Ovary (tissue), 10 donors: ENCODE measurements at places on chromosomes 13 and 19. TPM values are rescaled to one million over a fixed set of nuclear protein-coding genes. Genes with fewer than 3 reads are reported as not detected.

DNA sequence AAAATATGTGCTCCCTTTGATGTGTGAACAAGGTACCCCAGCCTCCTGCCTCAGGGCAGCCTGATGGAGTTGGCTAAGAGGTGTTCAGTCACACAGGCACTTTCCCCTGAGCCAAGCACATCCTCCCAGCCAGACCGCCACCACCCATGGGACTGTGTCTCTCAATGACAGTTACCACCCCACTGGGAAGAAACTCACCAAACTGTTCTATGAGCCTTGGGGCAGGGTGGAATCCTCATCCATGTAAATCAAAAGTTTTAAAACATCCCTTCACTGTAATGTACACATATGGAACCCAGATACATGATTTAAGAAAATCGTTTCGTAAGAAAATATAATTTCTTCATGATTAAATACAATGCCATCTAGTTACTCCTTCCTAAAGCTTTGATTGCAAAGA lies 138.4 kb upstream of the LSM14A start:
- H3K4me3 ChIP-seq = no peak overlapping the region
- no peaks in the 10 kb centered on the region for H3K36me3 ChIP-seq
- H3K27me3 ChIP-seq = no peaks in the 10 kb centered on the region
- no peak overlapping the region for H3K27ac ChIP-seq

DNA sequence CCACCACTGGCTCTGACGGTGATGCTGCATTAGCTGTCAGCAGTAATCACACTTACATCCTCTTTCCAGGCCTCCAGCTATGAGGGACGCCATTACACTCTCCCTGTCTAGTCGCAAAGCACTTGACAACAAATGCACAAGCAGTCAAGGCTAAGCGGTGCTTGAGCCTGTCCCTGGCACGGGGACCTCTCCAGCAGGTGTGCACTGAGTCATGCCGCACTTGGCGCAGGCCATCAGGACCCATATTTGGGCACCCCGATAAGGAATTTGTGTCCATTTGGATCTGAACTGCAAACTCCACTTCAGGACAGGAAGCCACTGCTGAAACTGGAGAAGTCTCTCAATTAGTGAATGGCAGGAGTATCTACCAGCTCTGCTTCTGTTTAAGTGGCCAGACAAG lies 301.9 kb upstream of the OBI1 start:
- DNase-seq = no peak
- H3K27ac ChIP-seq = no peak overlapping the region
- H3K4me1 ChIP-seq = no peaks in the 10 kb centered on the region
- no peaks in the 10 kb centered on the region for H3K36me3 ChIP-seq
- H3K27me3 ChIP-seq = no peaks in the 10 kb centered on the region

DNA sequence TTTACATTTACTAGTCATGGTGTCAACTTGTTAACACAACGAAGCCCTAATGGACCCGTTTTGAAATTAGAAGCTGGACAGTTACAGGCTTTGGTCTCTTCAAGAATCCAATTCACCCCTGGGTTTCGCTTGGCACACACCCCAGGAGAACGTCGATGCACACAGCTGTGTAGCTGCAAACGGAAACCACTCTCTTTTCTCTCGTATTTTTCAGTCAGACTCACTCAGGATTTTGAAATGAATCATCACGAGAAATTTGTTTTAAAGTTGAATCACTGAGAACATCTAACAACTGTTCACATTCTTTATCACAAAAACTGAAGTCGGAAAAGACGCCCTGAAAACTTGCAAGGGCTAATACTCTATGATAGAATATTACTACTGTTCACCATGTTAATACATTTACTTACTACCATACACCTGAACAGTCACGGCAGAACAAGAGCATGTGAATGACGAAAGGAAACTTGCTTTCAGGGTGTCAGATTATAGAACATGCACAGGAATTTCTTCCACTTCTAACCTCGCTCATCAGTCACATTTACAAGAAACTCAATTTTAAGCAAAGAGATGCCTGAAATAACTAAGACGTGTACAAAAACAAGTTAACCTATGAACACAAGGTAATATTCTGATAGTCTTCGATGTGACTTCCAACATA lies 4.7 kb downstream of the PNMA8A start:
- H3K36me3 ChIP-seq = no peaks in the 10 kb centered on the region
- peaks cover 8% of the 10 kb centered on the region for H3K4me1 ChIP-seq
- peak; percentile 73 for DNase-seq
- peak overlapping the region; percentile 7 for H3K4me3 ChIP-seq

GRCh38 chr19:43936188-43936587 lies 1.1 kb upstream of the ZNF45 start:
- H3K4me3 ChIP-seq = no peak overlapping the region
- no peaks in the 10 kb centered on the region for H3K36me3 ChIP-seq
- no peak for DNase-seq
- H3K27me3 ChIP-seq = no peaks in the 10 kb centered on the region
- no peak overlapping the region for H3K27ac ChIP-seq

DNA sequence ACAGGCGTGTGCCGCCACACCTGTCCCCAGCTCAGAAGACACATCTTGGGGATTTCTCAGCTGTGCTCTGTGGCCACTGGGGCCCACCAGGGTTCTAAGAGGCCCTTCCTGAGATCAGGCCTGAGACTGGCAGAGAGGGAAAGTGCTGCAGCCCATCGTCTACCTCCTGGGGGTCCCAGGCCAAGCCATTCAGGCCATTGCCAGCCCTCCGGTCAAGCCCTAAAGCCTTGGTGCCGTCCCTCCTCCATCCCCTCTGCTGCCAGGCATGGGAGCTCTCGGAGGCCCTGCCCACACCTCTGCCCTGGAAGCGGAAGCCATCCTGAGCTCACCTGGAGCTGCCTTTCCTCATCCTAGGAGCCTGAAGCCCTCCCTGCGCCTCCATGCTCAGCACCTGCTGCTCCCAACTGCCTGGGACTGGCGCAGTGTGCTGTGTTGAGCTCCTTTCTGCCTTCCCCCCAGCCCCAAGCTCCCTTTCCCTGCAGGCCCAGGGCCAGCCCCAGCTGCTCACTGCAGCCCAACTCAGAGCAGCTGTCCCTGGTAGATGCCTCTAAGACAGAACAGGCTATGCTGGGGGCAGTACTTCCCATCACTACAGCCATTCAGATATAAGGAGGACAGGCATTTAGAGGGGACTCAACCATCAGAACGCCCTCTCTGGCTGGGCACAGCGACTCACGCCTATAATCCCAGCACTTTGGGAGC lies 2.9 kb downstream of the SLC7A9 start:
- DNase-seq = no peak
- no peaks in the 10 kb centered on the region for H3K4me1 ChIP-seq
- H3K4me3 ChIP-seq = no peak overlapping the region

- H3K27me3 ChIP-seq = no peaks in the 10 kb centered on the region
- peaks cover under 1% of the 10 kb centered on the region for H3K4me1 ChIP-seq
- no peak overlapping the region for H3K27ac ChIP-seq
- H3K4me3 ChIP-seq = no peak overlapping the region
- no peaks in the 10 kb centered on the region for H3K36me3 ChIP-seq
These were observed 3.8 kb upstream of the PRKD2 start for GRCh38 chr19:46720503-46721239.

DNA sequence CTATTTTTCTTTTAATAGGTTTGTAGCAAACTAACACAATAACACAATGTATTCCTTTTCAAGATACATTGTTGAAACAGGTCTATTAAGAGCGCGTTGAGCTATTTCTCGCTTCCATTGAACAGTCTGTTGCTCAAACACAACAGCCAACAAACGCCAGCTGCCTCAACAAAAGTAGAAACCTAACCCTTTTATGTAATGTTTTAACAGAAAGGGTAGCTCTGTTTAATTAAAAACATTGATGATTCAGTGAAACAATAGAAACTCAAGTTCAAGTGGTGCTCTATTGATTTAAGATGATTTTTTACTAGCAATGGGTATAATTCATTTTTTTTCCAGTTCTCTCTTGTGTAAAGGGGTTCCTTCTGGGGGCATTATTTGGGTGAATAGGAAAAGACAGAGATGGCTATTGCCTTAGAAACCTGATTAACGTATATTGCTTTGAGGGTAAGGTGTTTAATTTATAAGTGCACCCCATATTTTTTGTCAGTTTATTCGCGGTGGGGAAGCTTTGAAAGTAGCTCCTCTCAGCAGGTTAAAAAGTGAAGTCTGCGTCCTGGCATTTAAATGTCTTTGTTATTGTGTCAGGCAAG lies 14.9 kb downstream of the ZIC2 start:
- DNase-seq = no peak
- peaks cover 6% of the 10 kb centered on the region for H3K27me3 ChIP-seq
- H3K27ac ChIP-seq = no peak overlapping the region
- no peak overlapping the region for H3K4me3 ChIP-seq
- H3K4me1 ChIP-seq = no peaks in the 10 kb centered on the region

DNA sequence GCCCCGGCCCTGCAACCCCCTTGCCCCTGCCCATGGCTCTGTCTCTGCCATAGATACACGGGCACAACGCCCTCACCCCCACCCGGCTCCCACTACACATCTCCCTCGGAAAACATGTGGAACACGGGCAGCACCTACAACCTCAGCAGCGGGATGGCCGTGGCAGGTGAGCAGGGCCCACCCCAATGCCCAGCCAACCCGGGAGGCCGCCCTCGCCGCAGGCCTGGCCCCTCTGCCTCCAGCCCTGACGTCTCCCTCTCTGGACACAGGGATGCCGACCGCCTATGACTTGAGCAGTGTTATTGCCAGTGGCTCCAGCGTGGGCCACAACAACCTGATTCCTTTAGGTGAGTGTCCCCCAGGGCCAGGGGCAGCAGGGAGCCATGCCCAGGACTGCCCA lies 7.7 kb downstream of the YIPF2 start:
- no peaks in the 10 kb centered on the region for H3K27me3 ChIP-seq
- DNase-seq = no peak
- H3K4me1 ChIP-seq = peaks cover 2% of the 10 kb centered on the region
- no peaks in the 10 kb centered on the region for H3K36me3 ChIP-seq

DNA sequence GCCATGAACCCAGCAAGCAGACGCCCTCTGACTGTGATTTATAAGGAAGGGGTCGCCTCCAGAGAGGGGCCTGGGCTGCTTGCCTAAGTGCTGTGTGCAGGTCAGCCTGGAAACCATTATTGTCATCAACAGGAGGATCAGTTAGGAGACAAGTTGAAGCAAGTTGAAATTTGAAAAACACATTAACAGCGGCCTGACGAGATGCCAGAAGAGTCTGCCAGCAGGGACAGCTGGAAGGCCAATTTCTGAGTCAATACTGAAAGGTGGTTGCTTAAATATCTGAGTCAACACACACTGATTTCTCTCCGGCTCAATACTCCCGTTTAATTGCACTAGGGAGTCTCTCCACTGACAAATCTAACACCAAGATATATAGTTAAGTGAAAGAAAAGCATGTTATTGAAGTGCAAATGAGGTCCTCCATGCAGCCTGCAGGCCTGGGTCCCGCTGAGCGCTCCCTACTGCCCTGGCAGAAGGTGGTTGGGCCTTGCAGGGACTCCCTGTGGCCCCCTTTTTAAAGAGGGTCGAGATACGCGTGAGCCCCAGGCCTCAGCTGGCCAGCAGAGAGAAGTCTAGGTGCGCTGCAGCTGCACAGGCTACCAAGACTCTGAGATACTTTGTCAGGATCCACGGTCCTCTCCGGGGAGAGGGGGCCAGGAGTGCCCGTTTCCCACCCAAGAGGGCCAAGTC lies 91.1 kb downstream of the RNASEH2B start:
- DNase-seq = no peak
- no peaks in the 10 kb centered on the region for H3K36me3 ChIP-seq
- H3K27ac ChIP-seq = no peak overlapping the region
- H3K4me3 ChIP-seq = no peak overlapping the region
- no peaks in the 10 kb centered on the region for H3K4me1 ChIP-seq

- no peak overlapping the region for H3K4me3 ChIP-seq
- H3K27ac ChIP-seq = no peak overlapping the region
- no peaks in the 10 kb centered on the region for H3K4me1 ChIP-seq
- H3K36me3 ChIP-seq = no peaks in the 10 kb centered on the region
These were observed 359.3 kb downstream of the TDRD3 start for GRCh38 chr13:60756306-60756705.

GRCh38 chr19:51434456-51434855 lies 17.0 kb upstream of the SIGLEC10 start:
- no peaks in the 10 kb centered on the region for H3K4me1 ChIP-seq
- no peaks in the 10 kb centered on the region for H3K36me3 ChIP-seq
- H3K4me3 ChIP-seq = no peak overlapping the region
- H3K27me3 ChIP-seq = no peaks in the 10 kb centered on the region
- DNase-seq = no peak

DNA sequence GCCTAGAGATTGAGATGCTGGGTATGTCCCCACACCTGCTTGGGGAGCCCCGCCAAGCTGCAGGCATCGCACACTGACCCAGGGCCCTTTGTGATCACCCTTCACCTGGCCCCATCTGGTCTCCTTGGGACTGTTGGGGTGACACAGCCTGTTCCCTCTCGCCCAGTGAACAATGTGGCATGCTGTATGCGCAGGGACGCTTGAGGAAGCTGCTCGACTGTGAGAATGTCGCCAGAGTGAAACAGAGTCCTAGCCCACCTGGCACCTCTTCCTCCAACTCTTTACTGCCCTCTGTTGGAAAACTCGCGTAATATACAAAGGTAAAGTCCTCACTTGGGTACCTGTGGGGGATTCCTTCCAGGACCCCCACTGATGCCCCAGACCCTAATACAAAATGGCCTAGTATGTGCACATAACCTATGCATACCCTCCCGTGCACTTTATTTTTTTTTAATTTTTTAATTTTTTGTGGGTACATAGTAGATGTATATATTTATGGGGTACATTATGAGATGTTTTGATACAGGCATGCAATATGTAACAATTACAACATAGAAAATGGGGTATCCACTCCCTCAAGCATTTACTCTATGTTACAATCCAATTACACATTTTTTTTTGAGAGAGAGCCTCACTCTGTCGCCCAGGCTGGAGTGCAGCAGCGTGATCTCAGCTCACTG lies 9.0 kb downstream of the BLOC1S3 start:
- H3K4me3 ChIP-seq = no peak overlapping the region
- H3K27me3 ChIP-seq = no peaks in the 10 kb centered on the region
- H3K36me3 ChIP-seq = no peaks in the 10 kb centered on the region

DNA sequence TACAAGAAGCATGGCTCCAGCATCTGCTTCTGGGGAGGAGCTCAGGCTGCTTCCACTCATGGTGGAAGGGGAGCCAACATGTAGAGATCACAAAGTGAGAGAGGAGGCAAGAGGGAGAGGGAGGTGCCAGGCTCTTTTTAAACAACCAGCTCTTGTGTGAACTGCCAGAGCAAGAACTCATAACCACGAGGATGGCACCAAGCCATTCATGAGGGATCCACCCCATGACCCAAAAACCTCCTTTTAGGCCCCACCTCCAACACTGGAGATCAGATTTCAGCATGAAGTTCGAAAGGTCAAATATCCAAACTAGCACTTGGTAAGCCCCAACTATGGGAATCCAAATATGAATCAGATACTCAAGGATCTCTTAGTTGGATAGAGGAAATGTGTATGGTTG lies 131.2 kb downstream of the RXFP2 start:
- no peak overlapping the region for H3K27ac ChIP-seq
- no peaks in the 10 kb centered on the region for H3K36me3 ChIP-seq
- H3K4me3 ChIP-seq = no peak overlapping the region

- no peak for DNase-seq
- no peak overlapping the region for H3K27ac ChIP-seq
- no peak overlapping the region for H3K4me3 ChIP-seq
- H3K4me1 ChIP-seq = no peaks in the 10 kb centered on the region
- H3K27me3 ChIP-seq = no peaks in the 10 kb centered on the region
- no peaks in the 10 kb centered on the region for H3K36me3 ChIP-seq
These were observed 21.6 kb upstream of the MRI1 start for GRCh38 chr19:13742756-13743155.

- no peak overlapping the region for H3K27ac ChIP-seq
These were observed 62.7 kb downstream of the COL4A1 start for GRCh38 chr13:110244071-110244830.

The PRTN3 gene
- total RNA-seq = not detected

The KANK3 gene
- total RNA-seq = 3.5 TPM

The INSL3 gene
- total RNA-seq = 2.5 TPM

The TEX29 gene
- 0.35 TPM for total RNA-seq

The MTIF3 gene
- total RNA-seq = 39.3 TPM

The TMEM238 gene
- total RNA-seq = 31.2 TPM

The SERPINE3 gene
- not detected for total RNA-seq
